ENCODE measurements at places on chromosomes 2 and 18.

DNA sequence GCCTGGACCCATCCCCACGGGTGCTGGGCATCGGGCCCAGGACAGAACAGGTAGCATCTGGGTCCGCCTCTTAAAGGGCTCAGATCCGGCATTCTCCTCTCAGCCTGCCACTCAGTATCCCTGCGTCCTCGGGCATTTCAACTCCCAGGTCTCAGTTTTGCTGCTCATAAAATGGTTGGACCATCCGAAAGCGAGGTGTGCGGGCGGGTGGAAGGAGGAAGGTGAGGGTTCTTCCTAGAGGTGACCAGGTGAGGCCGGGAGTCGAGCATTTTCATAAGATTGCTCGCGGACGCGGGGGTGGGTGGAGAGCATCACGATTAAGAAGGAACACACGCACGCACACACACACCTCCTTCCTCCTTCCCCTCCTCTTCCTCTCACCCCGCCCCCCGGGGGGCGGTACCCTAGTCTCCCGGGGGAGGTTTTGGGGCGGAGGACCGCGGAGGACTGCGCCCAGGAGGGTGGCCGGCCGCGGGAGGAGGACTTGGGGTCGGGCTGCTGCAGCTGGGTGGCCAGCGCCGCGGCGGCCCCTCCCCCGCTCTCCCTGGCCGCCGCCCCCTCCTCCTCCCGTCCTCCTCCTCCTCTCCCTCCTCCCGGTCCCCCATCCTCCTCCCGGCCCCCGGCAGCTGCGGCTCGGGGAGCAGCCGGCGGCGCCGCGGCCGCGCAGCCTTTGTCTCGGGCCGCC is 97.9 kb upstream of the GPR45 start:
- no peak for DNase-seq

- no peak for DNase-seq
These were observed 12.5 kb upstream of the TANC1 start for GRCh38 chr2:158955842-158956365.

DNA sequence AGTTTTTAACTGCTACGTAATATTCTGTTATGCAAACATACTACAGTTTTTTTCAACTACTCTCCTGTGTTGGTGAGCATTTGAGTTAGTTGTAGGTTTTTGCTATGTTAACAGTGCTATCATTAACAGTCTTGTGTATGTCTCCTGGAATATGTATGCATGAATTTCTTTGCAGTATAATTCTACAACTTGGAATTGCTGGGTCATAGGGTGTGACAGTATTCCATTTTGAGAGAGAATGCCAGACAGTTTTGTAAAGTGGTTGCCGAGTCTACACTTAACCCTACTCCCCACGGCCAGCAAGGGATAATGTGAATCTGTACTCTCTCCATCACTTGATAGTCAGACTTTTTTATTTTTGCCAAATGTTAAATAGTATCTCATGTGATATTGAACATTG is 67.1 kb downstream of the MALT1 start:
- DNase-seq = no peak

GRCh38 chr2:191443446-191443845 is 198.2 kb downstream of the MYO1B start:
- DNase-seq = no peak

GRCh38 chr2:15997728-15998280 is 57.5 kb downstream of the MYCN start:
- no peak for DNase-seq

GRCh38 chr2:210167227-210167626 is 4.0 kb downstream of the KANSL1L start:
- no peak for DNase-seq

GRCh38 chr2:197128897-197129296 is 181.7 kb downstream of the ANKRD44 start:
- no peak for DNase-seq

GRCh38 chr2:145344076-145344724 is 824.3 kb upstream of the ZEB2 start:
- DNase-seq = no peak

DNA sequence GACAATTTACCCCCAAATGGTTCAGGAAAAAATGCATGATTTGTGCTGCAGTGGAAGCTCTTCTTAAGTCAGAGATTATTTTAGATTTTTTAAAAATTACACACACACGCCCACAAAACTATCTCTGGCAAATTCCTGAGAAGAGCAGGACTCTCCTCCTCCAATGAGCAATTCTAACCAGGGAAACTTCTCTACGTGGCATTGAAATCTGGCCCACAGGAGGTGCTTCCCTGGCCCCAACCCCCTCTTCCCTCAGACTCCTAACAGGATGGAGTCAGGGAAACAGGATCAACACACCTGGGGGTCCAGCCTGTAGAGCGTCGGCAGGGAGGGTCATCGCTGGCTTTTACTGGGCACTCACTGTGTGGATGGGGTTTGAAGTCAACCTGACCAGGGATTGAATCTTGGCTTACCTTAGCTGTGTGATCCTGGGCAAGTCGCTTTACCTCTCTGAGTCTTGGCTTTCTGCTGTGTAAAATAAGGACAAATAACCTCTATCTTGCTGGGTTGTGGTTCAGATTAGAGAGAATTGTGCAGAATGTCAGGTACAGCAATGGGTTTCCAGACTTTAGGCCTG is 65.4 kb upstream of the ASAP2 start:
- no peak for DNase-seq
